ENCODE measurements at places on chromosomes 1 and 21. TPM values are rescaled to one million over a fixed set of nuclear protein-coding genes. Genes with fewer than 3 reads are reported as not detected.

The SH3BGR gene
- 0.64 TPM for total RNA-seq

The GJA9 gene
- total RNA-seq, result not detected

The SPRR5 gene
- not detected for total RNA-seq

DNA sequence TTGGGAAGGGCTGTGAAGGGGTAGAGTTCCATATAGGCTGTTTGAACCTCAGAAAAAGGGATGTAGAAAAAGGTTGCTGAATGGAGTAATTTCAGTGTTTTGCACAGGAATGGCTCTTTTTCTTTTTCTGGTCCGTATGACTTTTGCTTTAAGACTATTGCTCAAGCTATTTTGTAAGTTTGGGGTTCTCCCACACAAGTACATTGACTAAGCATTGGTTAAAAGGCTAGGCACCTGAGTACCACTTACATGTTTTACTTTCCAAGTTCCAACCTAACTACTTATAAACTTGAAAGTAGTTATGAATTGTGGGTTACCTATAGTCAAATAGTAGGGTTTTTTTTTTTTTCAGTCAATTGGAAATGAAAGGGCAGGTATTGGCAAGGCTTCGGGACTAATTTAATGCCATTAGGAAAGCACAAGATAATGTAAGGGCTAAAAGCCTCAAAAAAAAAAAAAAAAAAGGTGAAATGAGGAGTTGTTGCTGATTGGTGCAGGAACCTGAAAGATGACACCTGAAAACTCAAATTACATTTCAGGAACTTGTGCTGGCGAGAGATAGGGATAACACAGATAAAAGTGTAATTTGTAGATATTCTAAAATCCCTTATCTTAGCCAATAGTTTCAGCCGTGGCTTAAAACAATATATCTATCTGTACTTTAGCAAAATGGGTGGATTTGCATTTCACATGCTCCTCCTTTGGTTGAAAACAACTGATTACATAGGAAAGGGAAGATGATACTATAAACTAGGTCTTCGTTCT, 209.5 kb downstream of the RPS6KC1 start:
- DNase-seq, result no peak

DNA sequence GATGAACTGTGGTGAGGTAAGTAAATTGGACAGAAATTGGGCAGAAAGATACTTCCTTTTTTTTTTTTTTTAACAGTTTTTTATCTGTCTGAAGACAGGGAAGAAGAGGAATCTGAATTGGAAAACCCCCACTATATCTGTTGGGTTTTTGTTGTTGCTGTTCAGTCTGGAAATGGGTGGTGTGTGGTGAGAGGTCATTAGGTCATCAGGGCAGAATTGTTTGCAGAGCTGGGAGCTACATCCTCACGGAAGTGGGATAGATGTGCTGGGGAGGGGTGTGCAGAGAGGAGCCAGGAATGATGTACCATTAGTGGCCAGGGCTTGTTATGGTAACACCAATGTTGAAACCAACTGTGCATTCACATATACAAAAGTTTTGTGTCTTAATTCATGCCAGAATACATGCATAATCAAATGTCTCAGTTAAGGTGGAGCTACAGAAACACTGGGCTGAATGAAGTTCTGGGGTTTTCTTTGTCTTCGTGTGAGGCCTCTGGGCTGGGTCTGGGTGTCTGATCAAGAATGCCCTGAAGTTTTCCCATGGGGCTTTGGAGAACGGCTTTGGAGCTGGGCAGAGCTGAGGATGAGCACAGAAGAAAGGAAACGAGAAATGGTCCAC, 12.4 kb downstream of the USP25 start:
- no peak for DNase-seq

DNA sequence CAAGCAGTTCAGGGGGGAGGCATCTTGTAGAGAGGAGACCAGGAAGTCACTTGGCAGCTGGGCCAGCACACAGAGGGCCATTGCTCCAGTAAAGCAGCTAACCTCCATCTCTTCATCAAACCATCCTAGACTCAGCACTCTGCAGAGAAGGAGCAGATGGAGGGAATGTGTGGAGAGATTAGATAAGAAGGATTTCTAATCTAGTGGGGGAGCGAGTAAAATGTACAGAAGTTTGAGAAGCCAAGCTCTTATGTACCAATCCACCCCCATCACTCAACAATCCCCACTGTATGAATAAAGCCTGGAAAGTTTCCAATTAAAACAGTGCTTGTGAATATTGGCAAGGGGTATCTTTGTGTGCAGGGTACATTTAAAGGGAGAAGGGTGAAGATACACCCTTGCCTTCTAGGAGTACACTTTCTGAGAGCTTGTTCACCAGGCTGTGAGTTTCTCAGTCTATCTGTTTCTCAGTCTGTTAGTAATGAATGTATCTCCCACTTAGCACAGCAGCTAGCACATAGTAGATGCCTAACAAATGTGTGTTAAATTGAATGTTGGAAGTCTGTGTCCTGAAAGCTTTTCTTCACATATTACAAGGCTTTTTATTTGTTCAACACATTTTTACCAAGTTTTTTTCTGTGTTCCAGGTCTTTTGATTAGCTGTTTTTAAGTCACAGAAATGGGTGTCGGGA, 142.7 kb upstream of the UBE2U start:
- no peak for DNase-seq
